ENCODE measurements at places on chromosomes 4 and X.

DNA sequence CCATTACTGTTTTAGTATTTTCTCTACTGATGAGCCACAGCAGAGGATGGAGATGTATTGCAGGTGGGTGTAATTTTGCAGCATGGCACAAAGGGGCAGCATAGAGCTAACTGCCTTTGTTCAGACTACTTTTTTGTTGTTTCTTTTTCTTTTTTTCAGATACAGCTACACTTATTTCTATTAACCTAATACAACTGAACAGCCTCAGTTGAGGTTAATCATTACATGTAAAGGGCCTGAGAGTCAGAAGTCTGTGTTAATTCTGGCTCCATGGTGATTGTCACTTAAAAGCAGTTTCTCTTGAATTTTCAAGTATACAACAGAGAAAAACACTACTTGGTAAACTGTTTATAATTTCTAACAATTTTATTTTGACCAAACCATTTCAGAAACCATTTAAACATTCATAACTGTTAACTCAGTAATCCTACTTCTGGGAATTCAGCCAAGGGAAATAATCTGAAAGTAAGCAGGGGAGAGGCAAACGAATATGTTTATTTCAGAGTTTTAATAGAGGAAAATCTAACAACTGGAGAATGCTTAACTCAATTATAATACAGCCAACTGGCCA, 13.9 kb upstream of the PPEF2 start:
- peak; percentile 25 for DNase-seq

GRCh38 chr4:63817196-63817865, 591.9 kb downstream of the TECRL start:
- no peak for DNase-seq

GRCh38 chrX:30870572-30870971, 18.5 kb downstream of the TAB3 start:
- DNase-seq, result no peak

GRCh38 chr4:22471999-22472461, 43.8 kb downstream of the ADGRA3 start:
- DNase-seq, result no peak

GRCh38 chrX:46912098-46912602, at the start of gene JADE3:
Gene JADE3, plus strand, starts transcription at chrX:46912421. Its CDS starts 72,474 bp downstream, at chrX:46984895.
- peak; percentile 18 for DNase-seq
